K562 (cell line): ENCODE measurements at places on chromosomes 3 and 15. TPM values are rescaled to one million over a fixed set of nuclear protein-coding genes. Genes with fewer than 3 reads are reported as not detected.

DNA sequence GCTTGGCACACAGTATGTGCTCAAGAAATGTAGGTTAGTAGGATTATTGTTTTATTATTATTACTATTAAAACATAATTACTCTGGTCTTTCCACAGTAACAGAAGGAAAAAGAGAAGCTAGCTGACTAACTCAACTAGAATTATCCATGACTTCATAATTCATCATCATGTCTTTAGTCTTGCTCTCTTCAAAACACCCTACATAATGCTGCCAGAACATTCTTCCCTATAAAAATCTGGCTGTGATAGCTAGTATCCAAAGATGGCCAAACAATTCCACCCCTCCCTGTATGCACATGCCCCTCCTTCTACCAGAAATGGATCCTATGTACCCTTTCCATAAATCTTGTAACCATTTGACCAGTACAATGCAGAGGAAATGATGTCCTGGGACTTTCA, 48.8 kb upstream of the SRGAP3 start:
- no peak for DNase-seq

DNA sequence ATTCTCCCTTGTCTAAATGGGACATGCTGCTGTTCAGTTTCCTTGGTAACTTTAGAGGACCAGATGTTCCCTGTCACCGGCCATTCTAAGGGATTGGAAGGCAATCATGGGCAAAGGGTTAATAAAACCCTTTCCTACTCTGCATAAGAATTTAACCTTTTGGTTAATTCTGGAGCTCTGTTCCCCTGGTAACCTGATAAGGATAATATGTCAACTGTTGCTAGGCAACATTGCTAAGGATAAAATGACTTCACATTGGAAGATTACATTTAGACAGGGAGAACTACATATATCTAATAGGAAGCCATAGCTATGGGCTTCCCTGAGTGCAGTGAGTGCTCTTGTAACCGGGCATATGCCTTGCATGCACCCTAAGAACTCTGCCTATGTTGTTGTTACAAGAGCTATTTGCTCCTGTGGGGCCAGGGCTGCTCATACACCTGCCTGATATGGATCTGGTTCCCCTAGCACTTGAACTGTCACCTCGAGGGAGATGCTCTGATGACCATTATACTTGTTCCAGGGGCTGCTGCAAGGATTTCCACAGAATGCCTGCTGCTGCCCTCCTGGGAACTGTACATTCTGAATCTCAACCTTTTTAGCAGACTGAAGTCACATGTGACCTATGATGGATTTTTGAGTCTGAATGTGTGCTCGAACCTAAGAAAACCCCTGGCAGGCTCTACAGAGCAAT, 326.3 kb upstream of the PDZRN3 start:
- DNase-seq: no peak

- no peak for DNase-seq
Measured at GRCh38 chr3:94862703-94863102, 799.8 kb downstream of the NSUN3 start.

DNA sequence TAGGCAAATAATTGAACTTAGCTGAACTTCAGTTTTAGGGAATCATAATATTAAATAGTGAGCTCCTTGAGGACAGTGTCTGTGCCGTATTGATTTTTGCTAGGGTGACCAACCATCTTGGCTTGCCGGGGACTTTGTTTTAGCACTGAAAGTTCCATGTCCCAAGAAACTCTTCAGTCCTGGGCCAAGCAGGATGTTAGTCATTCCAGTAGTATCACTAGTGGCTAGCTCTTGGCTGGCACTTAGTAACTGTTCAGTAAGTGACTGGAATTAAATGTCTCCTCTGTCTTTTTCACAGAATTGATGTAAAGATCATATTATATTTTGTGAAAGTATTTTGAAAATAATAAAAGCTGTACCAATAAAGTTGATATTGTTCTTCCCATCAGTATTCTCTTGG, 42.3 kb downstream of the RSRC1 start:
- no peak for DNase-seq

DNA sequence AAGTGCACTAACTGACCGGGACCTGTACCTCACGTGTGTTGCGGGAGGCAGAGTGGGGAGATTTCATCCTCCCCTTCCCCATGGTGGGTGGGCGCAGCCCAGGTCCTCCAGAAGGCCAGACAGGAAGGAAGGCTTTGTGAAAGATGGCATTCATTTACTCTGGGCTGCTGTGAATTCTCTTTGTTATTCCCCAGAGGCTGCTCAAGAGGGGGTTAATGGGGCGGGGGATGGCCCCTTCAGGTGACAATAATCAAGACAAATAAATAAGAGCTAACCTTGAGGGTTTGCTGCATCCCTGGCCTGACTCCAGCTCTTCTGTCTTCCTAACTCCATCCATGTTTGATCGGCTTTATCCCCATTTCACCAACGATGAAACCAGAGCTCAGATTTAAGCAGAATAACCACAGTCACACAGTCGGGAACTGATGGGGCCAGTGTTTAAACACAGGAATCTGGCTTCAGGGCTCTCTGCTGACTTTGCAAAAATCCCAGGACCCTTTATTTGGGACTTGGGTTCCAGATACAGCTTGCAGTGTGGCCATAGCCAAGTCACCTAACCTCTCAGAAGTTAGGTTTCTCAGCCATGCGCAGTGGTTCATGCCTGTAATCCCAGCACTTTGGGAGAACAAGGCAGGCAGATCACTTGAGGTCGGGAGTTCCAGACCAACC, 16.5 kb downstream of the PIF1 start:
- no peak for DNase-seq

DNA sequence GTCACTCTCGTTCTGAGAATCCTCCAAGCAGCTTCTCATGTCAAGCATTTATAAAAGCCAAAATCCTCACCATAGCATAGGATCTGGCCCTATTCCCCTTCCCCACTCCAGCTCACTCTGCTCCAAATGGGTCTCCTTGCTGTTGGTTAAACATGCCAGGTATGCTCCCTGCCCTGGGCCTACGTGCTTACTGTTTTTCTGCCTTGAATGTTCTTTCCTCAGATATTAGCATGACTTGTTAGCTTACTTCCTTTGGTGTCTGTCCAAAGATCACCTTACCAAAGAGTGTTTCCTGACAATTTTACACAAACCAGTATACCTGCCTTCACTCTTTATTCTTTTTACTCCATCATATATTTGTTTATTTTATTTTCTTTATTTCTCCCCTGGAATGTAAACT, 33.1 kb upstream of the MYO5C start:
- no peak for DNase-seq

DNA sequence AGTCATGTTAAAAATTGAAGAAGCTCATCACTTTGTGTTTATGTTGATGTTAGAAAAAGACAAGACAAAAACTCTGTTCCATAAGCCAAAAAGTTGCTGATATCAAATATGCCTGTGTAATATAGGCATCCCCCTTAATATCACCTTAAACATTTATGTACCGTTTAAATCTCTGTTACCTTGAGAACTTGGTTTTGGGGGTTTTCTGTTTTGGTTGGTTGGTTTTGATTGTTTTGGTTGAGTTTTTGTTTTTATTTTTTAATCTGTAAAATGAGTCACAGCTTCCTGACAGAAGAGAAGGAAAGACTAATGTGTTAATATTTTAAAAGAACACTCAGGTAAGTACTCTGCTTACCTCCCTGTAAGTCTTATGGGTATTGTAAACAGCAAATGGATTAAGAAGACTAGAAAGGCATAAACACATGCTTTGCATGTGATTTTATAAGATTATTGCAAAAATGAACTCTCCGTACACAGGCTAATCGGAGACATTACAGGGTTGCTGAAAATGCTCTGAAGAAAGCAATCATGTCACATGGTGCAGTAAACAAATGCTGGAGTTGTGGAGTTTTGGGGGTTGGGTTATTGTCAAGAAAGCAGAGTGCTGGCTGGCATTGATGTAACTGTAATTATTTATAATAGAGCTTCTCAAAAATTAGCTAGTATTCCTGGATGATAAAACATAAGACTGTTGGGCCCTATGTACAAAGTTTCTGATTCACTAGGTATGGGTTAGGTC, 69.5 kb upstream of the MBNL1 start:
- no peak for DNase-seq

GRCh38 chr3:142844339-142844977, 44.4 kb downstream of the PCOLCE2 start:
- peak; percentile 60 for DNase-seq

- DNase-seq: no peak
Measured at GRCh38 chr3:37957539-37957936, 33.0 kb upstream of the VILL start.

GRCh38 chr3:65473736-65474135, 565.0 kb downstream of the MAGI1 start:
- DNase-seq: no peak

- no peak for DNase-seq
Measured at GRCh38 chr15:101206176-101206591, 45.7 kb downstream of the CHSY1 start.

DNA sequence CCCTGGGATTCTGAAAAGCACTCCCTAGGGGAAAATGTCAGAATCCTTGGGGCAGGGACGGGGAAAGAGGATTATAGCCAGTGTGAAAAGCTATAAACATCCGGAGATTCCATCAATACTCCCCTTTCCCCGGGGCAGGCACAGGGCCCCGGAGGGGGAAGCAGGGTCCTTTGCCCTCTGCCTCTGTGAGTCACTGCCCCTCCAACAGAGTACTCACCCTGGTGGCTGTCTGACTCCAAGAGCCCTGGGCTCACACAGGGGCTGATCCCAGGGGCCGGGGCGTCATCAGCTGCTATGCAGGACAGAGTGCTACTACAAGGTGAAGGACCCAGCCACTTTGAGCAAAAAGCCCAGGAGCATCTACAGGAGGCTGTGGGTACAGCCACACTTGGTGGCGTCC, 133.0 kb upstream of the PRR20G start:
- DNase-seq: no peak

GRCh38 chr3:107574650-107575049, 51.9 kb downstream of the BBX start:
- DNase-seq: peak; percentile 34

DNA sequence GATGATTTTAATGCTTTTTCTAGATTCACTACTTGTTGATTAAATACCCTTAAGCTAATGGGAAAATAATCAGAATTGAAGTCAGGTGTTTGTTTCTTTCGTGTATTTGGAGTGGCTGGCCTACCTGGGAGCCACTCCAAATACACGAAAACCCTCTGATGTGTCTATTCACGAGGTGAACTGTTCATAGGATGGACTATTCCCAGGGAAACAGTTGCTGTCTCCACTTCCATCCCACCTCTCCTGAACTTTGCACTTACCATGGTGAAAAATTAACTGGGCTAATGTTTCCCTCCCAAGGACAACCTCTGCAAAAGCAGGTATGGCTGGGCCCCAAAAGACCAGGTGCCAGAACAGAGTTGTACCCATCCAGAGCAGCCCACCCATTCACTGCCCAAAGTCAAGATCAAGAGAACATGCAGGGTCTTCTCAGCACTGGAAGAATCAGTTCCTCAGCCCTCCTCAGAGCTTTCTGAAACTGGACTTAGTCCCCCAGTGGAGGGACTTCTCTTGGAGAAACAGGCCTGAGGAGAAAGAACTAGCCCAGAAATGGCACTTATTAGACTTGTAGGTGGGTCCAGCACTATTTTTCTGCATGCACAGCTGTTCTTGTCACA, 2.9 kb upstream of the SMAD3 start:
- DNase-seq: no peak

GRCh38 chr3:48830715-48831114, 17.0 kb downstream of the PRKAR2A start:
- no peak for DNase-seq

- DNase-seq: no peak
Measured at GRCh38 chr15:62413153-62413552, 248.1 kb upstream of the C2CD4B start.

DNA sequence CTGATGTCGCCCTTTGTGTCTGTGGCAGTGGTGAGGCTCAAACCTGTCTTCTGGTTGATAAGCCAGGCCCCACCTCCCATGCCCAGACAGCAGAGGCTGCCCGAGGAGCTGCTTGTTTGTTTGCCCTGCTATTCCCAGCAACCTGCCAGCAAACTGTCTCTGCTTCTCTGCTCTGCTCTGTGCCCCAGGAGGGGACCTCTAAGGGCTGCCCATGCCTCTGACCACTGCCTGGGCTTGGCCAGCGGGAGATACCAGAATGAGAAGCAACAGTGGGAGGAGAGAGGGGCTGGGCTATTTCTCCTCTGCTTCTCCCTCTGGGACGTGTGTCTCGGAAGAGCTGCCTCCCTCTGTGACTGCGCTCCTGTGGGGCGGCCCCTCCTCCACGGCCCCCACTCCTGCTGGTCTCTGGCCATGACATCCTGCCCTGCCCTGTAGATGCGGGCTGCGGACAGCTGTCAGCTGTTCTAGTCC, 213.1 kb downstream of the RPLP1 start:
- no peak for DNase-seq

DNA sequence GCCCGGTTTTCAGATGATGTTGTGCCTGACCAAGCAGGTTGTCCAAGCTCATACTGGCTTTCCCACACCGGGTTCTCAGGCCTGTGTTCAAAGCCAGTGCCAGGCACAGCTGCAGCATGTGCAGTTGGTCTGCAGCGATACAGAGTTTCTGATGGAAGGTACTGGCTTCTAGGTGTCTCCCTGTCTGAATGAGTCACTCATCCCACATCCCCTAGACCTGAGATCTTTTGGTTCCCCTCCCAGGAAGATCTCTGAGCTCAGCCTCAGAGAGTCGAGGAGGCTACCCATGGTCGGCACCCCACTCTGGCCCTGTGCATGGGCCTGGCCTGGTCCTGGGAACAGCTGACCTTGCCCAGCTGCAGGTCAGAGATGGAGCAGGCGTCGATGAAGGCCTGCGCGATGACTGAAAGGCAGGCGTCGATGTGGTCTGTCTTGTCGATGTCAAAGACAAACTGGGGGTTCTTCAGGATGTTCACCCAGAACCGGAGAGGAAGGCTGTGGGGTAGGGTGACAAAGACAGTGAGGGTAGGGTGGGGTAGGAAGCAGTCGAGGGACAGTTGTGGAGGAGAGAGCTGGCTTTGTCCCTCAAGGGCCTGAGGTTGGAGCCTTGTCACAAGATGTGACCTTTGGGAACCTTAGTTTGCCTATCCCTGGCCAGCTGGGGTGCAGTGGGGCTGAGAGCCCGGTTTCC, 15.3 kb downstream of the H1-8 start:
- DNase-seq: no peak

DNA sequence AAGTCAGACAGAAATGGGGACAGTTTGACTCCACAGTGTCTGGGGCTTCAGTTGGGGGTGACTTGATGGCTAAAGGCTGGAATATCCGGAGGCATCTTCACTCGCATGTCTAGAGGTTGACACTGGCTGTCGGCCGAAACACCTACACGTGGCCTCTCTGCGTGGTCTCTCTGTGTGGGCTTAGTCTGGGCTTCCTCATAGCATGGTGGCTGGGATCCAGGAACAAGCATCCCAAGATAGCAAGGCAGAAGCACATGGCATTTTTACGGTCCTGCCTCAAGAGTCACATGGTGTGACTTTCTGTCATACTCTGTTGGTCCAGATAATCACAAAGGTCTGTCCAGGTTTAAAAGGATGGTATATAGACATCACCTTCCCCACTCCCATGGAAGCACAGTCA, 34.5 kb downstream of the MAGI1 start:
- DNase-seq: no peak

GRCh38 chr15:45091161-45091560, 22.8 kb downstream of the DUOX2 start:
- no peak for DNase-seq

GRCh38 chr3:159441279-159441678, 547.4 kb upstream of the IL12A start:
- DNase-seq: no peak

Gene AGTR1
- 0.07 TPM in 1 of 2 replicates, not detected in the other for total RNA-seq

Gene TBCCD1
- total RNA-seq: 18.4 and 20.9 TPM in 2 replicates

Gene CSPG4
- total RNA-seq: 0.07 TPM in 2 replicates

Gene CASR
- not detected in 2 replicates for total RNA-seq

Gene OSTN
- not detected in 2 replicates for total RNA-seq

Gene SLC28A1
- total RNA-seq: not detected in 2 replicates
